ENCODE measurements at places on chromosomes 2 and 18. TPM values are rescaled to one million over a fixed set of nuclear protein-coding genes. Genes with fewer than 3 reads are reported as not detected.

- no peak for DNase-seq
Measured at GRCh38 chr18:79943608-79944125, 7.8 kb downstream of the SLC66A2 start.

CFAP65 gene
- 0.27 TPM for total RNA-seq

MDH1B gene
- 1.9 TPM for total RNA-seq

CYS1 gene
- 3.7 TPM for total RNA-seq

DNA sequence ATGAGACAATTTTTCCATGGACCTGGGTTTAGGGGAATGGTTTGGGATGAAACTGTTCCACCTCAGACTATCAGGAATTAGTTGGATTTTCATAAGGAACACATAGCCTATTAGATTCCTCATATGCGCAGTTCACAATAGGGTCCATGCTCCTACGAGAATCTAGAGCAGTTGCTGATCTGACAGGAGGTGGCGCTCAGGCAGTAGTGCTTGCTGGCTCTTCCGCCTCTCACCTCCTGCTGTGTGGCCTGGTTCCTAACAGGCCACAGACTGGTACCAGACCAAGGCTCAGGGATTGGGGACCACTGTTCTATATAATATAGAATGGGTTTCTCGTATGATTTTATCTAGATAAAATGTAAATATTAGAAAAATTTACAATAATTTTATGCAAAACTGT is 338.7 kb downstream of the CPS1 start:
- no peak for DNase-seq

- DNase-seq = no peak
Measured at GRCh38 chr2:173874894-173875237, 90.3 kb downstream of the SP3 start.
